Naive thymus-derived CD8-positive, alpha-beta T cell (primary cell): ENCODE measurements at places on chromosomes 7 and 10.

DNA sequence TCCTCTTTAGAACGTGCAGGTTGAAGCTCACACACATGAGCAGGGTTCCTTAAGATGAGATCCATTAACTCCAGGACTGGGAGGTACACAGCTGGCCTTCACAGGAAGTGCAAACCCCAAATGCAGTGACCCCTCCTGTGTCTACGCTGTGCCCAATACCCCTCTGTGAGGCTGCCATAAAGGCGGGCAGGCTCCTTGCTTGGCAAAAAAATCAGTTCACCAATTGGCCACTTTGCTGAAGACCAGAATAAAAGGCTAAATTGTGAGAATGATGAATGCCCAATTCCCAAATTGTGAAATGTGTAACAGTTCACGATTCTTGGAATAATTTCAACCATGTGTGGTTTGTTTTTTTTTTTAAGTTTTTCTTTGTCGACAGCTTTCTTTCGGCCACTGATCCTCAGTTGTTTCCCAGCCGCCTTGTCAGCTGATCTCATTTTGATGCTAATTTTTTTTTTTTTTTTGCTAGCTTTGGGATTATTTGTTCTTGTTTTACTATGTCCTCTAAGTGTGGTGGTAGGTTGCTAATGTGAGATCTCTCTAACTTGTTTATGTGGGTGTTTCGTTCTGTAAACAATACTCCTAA lies 101.9 kb upstream of the PRSS58 start:
- H3K4me3 ChIP-seq: no peak overlapping the region
- peaks cover 40% of the 10 kb centered on the region for H3K4me1 ChIP-seq
- H3K36me3 ChIP-seq: no peaks in the 10 kb centered on the region
- H3K27me3 ChIP-seq: peaks cover 7% of the 10 kb centered on the region
- H3K27ac ChIP-seq: no peak overlapping the region

DNA sequence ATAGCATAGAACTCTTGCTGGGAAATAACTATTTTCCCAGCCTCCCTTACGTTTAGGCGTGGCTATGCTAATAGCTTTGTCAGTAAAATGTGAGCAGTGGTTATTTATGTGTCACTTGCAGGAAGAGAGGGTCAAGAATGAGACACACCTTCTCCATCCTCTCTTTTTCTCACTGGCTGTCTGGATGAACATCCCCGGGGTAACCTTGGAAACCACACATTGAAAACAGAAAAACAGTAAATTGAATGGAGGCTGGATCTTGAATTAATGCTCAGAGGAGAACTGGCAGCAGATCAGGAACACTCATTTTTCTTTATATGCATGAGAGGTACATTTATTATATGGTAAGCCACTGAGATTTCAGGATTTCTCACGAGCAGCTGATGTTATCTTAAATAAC lies 127.6 kb downstream of the DNAJB9 start:
- H3K4me1 ChIP-seq: no peaks in the 10 kb centered on the region
- H3K27me3 ChIP-seq: peaks cover 20% of the 10 kb centered on the region
- H3K27ac ChIP-seq: no peak overlapping the region
- H3K36me3 ChIP-seq: no peaks in the 10 kb centered on the region
- no peak overlapping the region for H3K4me3 ChIP-seq

- H3K27ac ChIP-seq: no peak overlapping the region
- no peak for DNase-seq
- no peaks in the 10 kb centered on the region for H3K4me1 ChIP-seq
- peaks cover 4% of the 10 kb centered on the region for H3K36me3 ChIP-seq
- no peaks in the 10 kb centered on the region for H3K27me3 ChIP-seq
- no peak overlapping the region for H3K4me3 ChIP-seq
Observed at GRCh38 chr7:134298902-134299683, 17.6 kb downstream of the SLC35B4 start.

DNA sequence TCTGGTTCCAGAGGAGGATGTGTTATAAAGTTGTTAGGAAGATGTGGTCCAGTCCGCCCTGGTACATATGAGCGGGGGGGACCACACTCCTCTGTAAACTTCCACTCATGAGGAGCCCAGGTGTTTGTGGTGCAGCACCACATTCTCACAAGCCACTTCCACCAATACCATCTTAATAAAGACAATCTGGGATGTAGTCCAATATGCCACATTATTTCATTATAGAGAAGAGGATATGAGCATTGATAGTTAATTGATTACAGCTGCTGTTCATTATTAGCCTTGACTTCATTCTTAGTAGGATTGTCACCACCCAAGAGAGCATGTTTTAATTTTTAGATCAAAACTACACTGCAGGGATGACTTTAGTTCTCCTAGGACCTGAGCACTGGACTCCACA lies 40.5 kb downstream of the ERCC6 start:
- H3K27ac ChIP-seq: no peak overlapping the region
- no peak overlapping the region for H3K4me3 ChIP-seq

DNA sequence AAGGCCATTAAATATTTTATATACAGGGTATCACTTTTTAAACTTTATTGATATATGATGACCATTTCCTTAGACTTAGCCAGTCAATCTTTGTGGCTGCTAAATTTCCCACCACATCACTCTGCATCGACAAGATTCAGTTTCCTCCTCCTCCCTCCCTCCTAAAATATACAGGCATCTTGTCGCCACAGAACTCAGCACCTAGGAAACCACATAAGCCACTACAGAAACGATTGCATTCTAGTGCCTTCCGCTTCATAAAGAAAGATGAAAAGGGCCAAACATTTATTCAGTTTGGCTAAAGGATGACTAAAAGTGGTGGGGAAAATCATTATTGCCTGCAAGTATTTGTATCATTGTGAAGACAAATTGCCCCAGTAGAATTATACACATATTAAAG lies 30.7 kb downstream of the ERCC6 start:
- peaks cover 18% of the 10 kb centered on the region for H3K27me3 ChIP-seq
- H3K27ac ChIP-seq: no peak overlapping the region
- DNase-seq: peak; percentile 36
- peaks cover 35% of the 10 kb centered on the region for H3K4me1 ChIP-seq
- H3K36me3 ChIP-seq: peaks cover 35% of the 10 kb centered on the region

- H3K27ac ChIP-seq: no peak overlapping the region
- no peaks in the 10 kb centered on the region for H3K27me3 ChIP-seq
- DNase-seq: no peak
- H3K4me3 ChIP-seq: no peak overlapping the region
- H3K4me1 ChIP-seq: no peaks in the 10 kb centered on the region
Observed at GRCh38 chr10:92837456-92837855, 10.9 kb upstream of the EXOC6 start.

DNA sequence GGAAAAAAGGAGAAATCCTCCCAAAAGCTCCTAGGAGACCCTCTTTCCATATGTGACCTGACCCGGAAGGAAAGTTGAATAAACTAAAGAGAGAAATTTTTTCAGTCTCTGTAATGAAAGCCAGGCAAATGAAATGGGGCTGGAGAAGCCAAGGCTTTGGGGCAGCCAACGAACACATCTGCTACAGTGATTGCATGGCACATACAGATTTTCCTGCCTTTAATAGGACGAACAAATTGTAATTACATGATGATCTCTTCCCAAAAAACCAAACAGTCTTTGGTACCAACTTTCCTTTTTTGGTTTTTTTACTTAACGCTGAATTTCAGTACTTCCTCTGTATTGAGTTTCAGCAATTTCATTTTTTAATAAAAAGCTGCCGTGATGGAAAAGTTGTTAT lies 23.5 kb upstream of the PTN start:
- H3K4me3 ChIP-seq: no peak overlapping the region
- H3K4me1 ChIP-seq: no peaks in the 10 kb centered on the region
- H3K27me3 ChIP-seq: no peaks in the 10 kb centered on the region
- no peak overlapping the region for H3K27ac ChIP-seq
